ENCODE measurements at places on chromosomes 16 and 17. TPM values are rescaled to one million over a fixed set of nuclear protein-coding genes. Genes with fewer than 3 reads are reported as not detected.

- no peak for DNase-seq
These were observed 23.8 kb downstream of the NLRP1 start for GRCh38 chr17:5560361-5560988.

- no peak for DNase-seq
These were observed 951 bp downstream of the RPL19 start for GRCh38 chr17:39200957-39201510.

DNA sequence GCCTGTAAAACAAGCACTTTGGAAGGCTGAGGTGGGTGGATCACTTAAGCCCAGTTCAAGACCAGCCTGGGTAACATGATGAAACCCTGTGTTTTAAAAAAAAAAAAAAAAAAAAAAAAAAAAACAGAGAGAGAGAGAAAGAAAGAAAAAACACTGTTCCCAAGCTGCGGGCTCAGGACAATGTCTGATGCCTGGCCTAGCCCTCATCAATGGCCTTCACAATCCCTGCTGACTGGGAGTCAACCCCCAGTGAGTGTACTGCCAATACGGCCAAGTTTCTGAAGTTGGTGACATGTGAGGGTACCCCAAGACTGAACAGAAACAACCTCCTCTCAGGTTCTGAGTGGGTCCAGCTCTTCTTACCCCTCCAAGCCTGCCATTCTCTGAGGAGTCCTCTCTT is 116.5 kb downstream of the ZNF778 start:
- no peak for DNase-seq

DNA sequence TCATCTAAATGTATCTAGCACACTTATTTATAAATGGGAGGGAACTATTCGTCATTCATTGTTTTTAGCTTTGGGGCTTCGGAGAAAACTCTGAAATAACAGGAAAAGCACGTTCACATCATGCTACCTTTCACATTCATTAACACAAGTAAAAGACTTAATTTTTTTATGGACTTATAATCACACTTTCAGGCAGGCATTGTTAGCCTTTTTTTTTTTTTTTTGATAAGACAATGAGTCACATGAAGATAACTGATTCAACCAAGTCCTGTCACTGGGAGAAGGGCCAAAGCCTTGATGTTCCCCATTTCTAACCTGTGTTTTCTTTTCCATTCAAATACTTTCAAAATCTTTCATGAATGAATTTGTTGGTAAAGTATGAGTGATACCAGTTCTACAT is 631.3 kb upstream of the CA10 start:
- DNase-seq = no peak

Gene IRX5
- total RNA-seq = not detected

Gene NKD1
- 6.0 TPM for total RNA-seq

Gene ODAD4
- 1.1 TPM for total RNA-seq

Gene CDRT15
- total RNA-seq = not detected

Gene EFNB3
- total RNA-seq = not detected

Gene TCAP
- 4.2 TPM for total RNA-seq

Gene LITAFD
- not detected for total RNA-seq

Gene SP2
- total RNA-seq = 26.0 TPM

Gene CD7
- 385 TPM for total RNA-seq

Gene RGS11
- total RNA-seq = not detected

Measured in CD8-positive, alpha-beta T cell (primary cell).